ENCODE measurements at places on chromosomes 13 and 19.

DNA sequence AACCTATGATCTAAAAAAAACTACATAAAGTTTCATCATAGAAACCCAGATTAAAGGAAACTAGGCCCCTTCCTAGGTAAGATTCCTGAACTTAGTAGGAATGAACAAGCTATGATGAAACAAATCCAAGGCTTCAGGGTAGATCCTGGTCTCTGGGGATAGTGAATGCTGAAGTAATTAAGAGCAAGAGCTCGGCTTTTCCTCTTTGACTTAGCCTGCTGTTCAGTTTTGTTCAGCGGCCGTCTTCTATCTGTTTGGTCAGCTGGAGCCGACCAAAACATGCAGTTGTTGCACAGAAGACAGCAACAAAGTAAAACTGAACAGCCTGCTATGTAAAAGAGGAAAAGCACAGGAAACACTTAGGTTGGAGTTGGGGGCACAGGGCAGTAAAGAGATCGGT lies 44.1 kb upstream of the RFXAP start:
- no peak for DNase-seq

DNA sequence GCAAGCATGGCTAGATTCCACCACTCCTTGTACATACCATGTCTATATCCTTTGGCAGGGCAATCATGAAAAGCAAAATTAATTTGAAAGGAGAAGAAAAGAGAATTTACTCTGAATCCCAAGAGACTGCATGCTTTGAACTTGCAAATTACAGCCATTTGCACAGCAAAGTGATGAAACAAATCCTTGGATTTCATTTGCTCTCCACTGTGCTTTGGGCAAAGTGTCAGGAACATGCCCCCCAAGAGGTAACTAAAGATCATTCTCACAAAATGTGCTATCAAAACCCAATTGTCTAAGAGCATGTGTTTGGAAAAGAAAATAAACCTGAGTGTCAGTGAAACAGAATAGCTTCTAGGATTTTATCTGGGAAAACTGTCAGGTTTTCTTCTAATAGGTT lies 298.5 kb downstream of the GPC6 start:
- DNase-seq, result no peak

GRCh38 chr19:31261603-31262212 lies 87.5 kb downstream of the TSHZ3 start:
- no peak for DNase-seq

- no peak for DNase-seq
Measured at GRCh38 chr13:28741084-28741491, 22.3 kb upstream of the SLC46A3 start.

GRCh38 chr19:3365093-3365835 lies 1.1 kb upstream of the NFIC start:
- DNase-seq, result no peak

DNA sequence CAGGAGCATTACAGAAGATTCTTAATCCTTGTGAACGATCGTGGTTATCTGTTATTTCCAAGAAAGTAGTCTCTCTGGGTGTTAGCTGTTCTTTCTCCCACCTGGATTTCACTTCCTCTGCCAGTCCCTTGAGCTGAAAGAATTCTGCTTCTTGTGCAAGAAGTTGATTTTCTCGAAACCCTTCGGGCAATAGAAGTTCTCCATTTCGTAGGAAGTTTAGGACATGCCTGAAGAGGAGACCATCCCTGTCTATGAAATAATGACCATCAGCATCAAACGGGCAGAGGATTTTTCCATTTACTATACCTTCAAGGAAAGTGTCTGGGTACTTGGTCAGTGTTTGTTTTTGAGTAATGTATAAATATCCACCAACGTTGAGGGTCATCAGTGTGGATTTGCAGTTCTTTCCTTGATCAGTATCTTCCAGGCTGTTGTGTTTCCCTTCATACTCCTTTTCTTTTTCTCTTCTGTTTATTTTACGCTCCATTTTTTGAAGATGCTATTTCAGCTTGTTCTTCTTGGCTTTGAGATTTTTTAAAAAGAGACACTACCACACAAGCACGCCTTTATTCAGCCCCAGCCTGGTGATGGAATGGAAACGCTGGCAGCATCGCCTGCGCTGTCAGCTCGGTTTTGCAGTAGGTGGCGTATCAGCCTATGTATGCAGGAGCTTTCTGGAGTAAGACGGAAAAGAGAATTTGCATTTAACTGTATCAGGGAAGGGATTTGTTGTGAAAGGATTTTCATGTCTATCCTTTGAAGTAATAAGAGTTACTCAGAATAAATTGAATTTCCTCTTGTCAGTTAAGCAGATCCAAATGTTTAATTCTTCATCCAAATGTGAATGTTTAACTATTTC lies 6.5 kb downstream of the KCTD4 start:
- DNase-seq, result peak; percentile 10

DNA sequence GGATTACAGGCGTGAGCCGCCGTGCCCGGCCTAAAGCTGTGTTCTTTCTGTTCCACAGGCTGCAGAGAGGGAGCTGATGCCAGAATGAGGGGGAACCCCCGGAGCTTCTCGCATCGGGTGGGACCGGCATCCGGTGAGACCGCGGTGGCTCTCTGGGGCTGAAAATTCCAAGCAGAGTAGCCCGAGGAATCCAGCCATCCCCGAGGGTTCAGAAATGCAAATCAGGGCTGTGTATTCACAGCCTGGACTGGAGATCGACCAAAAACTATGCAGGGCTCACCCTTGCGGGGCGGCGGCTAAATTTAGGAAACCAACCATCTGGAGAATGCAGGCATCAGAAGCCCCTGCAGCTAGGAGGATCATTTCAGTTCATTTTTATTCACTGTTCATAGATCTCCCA lies 99.2 kb downstream of the GNG7 start:
- DNase-seq, result no peak

DNA sequence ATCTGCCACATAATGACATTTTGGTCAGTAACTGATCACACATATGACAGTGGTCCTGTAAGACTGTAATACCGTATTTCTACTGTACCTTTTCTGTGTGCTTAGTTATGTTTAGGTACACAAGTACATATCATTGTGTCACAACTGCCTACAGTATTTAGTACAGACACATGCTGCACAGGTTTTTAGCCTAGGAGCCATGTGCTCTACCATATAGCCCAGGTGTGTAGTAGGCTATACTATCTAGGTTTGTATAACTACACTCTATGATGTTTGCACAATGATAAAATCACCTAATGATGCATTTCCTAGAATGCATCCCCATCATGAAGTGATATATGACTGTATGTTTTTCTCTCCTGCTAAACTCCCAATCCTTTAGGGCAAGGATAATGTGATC lies 61.2 kb upstream of the MIR17HG start:
- DNase-seq, result no peak

DNA sequence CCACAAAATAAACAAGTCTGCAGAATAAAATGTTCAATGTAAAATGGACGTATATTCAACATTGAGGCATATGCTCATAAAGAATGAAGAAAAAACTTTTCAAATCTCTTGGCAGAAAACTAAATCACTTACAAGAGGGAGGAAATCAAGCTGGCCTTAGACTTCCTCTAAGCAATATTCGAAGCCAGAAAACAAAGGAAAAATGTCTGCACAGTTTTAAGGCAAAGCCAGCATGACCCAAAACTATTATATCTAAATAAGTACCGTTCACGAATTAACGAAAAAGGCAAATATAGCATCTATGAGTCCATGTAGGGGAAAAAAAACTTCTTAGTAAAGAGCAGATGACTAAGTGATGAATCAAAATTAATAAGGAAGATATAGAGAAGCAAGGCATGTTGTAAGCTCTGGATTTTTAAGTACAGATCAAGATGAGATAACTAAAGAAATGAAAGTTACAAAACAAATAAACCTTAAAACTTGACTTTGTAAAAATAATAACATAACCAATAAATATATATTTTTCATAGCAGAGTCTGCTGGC lies 101.3 kb downstream of the KCNRG start:
- DNase-seq, result no peak

DNA sequence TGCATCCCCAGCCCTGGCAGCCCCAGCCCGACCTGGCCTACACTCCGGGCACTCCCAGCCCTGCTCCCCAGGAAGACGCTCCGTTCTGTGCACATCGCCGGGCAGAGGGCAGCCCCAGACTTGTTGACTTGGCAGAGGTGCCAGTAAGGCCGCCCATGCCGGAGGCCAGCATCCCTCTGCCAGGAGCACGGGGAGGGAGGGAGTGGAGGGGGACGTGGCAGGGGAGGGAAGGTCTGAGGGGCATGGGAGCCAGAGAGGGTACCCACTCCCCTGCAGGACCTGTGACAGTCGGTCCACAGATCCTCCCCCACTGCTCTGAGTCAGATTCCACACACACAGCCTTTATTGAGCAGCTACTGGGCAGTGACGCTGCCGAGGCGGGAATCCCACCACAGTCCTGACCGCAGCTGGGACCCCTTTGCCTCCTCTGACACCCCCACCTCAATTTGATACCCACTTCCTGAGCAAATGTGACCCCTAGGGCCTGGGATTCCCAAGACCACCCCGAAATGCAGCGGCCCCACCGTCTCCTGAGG lies 1.9 kb upstream of the NKPD1 start:
- DNase-seq, result no peak

GRCh38 chr13:107811233-107812013 lies 403.9 kb downstream of the LIG4 start:
- no peak for DNase-seq

GRCh38 chr19:13585512-13585911 lies 79.2 kb upstream of the CACNA1A start:
- no peak for DNase-seq

- DNase-seq, result no peak
Measured at GRCh38 chr13:61727767-61728166, 312.1 kb upstream of the PCDH20 start.

- no peak for DNase-seq
Measured at GRCh38 chr19:38706792-38707511, 37.3 kb downstream of the CAPN12 start.

GRCh38 chr19:7739211-7739755 lies 7.4 kb upstream of the CLEC4G start:
- no peak for DNase-seq

DNA sequence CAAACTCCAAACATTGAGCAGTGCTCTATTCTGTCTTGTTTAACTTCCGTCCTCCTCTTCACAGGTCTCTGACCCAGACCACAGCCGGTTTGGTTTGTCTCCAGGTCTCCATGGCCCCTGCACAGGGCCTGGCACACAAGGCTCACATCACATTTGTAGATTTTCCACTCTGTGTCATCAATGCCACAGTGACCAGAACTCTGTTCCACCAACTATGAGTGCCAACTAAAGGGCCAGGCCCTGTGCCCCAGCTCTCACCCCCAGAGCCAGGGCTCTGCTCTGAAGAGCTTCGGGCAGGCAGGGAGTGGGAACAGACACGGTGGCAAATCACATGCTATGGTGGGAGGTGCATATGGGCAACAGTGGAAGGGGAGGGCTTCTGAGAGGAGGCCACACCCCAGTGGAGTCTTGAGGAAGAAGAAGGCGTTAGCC lies 16.0 kb downstream of the SMG9 start:
- no peak for DNase-seq

GRCh38 chr13:30915691-30916541 lies 9.8 kb downstream of the MEDAG start:
- no peak for DNase-seq

- DNase-seq, result no peak
Measured at GRCh38 chr13:27522847-27523246, 72.5 kb upstream of the MTIF3 start.

DNA sequence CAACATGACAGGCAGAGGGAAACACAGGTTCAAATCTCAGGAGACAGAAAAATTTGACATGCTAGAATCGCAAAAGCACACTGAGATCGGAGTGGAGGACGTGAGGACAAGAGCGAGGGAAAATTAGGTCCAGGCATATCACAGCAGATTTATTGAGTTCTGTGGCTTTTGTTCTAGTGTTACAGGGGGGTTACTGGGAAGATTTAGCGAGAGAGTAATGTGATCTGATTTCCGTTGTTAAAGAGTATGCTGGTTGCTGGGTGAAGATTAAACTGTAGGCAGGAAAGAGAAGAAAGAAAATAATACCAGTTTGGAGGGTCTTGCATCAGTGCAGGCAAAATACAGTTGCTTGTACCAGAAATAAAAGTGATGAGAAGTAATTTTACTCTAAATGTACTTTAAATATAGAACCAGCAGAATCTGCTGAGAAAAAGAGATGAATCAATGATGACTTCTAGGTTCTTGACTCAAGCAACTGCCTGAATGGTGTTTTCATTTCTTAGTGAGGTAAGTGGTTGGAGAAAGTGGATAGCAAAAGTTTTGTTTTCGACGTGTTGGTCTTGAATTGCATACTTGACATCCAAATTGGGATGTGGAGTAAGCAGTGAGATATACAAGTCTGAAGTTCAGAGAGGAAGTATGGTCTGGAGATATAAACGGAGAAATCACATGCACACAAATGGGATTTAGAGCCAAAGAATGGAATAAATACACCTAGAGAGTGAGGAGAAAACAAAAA lies 35.7 kb downstream of the UFM1 start:
- DNase-seq, result no peak

GRCh38 chr13:28136916-28137315 lies 1.4 kb upstream of the PAN3 start:
- no peak for DNase-seq

DNA sequence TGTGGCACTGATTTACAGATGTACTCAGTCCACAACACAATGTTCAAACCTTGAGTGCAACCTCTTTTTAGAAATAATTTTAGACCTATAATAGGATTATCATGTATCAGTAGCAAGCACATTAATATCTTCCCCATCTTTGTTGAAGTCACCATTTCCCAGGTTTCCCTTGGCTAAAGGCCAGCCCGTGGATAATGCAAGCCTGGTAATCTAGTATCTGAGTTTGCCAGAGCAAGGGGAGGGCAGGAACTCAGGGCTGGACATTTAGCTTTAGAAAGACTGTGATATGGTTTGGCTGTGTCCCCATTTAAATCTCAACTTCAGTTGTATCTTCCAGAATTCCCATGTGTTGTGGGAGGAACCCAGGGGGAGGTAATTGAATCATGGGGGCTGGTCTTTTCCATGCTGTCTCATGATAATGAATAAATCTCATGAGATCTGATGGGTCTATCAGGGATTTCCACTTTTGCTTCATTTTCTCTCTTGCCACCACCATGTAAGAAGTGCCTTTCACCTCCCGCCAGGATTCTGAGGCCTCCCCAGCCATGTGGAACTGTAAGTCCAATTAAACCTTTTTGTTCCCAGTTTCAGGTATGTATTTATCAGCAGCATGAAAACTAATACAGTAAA lies 37.7 kb downstream of the SLC6A16 start:
- no peak for DNase-seq

Measured in NCI-H1092 (cell line).